Erythroblast (primary cell): ENCODE measurements at places on chromosomes 6 and 20.

GRCh38 chr20:22546344-22546743 is 38.0 kb downstream of the FOXA2 start:
- DNase-seq: no peak

DNA sequence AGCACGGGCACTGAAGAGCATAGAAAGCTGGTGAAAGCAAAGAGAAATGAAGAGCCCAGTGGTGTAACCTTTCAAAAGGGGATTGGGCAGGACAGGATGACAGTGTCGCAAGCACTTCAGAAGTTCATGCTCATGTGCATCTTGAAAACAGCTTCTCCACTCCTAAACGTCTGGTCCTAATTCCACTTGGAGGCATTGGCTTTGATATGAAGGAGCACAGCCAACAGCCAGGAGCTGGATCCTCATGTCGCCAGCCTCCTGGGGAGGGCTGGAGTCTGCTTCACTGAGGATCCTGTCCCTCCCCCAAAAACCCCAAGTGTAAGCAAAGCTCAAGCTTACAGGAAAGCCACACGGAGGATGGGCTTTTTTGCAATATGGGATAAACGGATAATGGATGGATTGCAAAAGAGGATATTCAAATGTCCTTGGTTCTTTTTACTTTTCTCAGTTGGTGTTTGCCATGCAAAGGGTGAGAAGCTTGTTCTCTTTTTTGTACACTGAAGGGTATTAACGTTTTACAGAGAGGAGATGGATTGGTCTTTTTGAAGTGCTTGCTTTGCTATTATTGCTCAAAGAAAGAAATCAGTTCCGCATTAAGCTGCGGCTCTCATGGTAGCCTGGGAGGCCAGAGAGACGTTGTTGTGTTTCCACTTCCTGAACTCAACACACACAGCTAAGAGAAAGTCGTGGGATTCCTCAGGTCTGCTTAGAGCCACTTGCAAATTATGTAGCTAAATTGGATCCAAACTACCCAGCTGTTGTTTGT is 92.2 kb downstream of the SIM1 start:
- DNase-seq: no peak

DNA sequence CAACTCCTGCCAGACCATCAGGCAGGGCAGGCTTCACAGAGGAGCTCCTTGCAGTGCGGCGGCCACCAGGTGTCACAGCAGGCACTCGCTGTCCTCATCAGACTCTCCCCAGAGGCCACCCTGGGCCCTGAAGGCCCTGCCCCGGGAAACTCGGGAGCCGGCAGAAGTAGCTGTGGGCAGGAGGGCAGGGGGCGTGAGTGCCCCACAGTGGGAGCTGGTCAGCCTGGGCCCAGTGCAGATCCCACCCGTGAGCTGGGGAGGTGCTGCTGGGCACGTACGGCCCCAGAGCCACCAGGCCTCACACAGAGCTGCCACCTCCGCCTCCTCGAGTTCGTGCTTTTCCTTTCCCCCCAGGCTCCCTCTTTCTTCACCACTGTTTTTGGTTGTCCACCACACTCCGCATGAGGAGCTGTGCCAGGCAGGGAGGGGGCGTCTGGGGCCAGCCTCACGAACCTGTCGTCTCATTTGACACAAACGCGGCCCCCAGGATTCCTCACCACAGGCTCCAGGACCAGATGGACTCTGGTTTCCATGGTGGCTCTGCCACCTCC is 33.8 kb downstream of the FRMD1 start:
- no peak for DNase-seq

DNA sequence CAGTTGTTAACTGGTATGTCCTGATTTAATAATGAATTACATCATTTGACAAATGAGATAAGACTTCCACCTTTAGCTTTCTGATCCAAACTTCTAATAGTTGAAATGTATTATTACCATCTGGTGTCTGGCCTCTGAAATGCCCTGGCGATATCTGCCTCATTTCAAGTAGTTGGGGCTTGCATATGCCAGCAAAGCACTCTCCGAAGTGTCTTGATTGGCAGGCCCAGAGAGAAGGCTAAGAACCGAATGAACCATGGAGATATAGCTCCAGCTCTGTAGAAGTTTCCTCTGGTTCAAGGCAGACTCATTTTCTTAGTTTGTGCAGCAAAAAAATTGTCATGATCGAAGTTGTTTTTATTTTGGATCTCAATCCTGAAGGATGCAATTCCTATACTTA is 13.4 kb upstream of the HIVEP2 start:
- DNase-seq: no peak

DNA sequence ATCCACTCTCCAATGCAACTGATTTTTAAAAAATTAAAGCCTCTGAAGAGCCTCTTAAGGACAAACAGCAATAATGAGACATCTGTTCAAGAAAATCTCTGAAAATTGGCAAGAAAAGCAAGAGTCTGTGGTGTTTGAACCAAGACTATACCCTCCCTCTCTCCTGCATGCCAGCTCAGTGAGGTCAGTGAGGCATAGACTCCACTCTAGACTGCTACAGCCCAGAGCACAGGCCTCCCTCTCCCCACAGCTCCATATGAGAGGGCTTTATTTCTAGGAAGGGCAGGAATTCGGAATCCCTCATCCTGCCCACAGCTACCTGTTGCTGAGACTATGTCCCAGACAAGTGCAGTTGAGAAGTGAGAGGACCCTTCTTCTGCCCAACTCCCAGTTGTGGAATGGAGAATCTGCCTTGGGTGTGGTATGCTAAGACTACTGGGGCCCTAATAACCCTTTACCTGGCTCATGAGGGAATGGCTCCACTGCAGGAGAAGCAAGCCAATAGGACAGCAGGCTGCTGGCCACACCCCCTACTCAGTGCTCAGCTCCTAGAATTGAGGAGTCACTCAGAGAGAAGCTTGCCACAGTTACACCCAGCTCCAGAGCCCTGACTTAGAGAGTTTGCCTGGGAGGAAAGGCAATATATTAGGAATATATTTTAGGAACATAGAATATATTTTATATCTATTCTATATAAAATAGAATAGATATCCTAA is 22.7 kb upstream of the HLA-DQA1 start:
- no peak for DNase-seq

GRCh38 chr6:8238773-8239683 is 136.7 kb upstream of the EEF1E1 start:
- DNase-seq: no peak

DNA sequence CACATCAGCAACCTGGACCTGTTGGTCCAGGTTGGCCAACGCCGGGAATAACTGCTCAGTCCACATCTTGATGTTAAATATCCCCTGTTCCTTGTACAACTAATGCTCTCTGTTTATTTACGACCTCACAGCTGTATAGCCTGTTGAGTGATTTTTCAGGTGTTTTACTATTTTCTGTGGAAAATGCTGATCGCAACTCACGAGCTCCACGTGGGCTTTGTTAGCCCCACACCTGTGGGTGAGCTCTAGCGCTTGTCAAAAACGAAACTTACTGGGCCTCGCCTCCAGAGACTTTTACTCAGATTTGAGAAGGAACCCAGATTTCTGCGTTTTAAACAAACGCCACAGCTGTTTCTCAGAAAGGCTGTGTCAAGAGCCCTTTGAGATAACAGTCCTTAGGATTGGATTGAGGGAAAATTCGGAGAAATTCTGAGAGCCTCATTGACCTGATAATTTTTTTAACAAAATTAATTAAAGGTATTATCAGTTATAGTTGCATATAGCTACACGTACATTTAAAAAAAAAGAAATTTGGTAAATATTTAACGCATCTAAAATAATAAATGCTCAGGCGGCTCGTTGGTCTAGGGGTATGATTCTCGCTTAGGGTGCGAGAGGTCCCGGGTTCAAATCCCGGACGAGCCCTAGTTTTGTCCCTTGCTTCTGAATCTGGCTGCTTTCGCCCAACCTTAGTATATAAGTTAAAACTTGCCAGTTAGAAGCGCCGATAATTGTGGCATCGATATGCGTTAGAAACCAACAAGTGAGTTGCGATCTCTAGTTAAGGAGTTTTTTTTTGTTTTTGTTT is 16.7 kb downstream of the HMGN4 start:
- DNase-seq: peak; percentile 80

GRCh38 chr6:6976193-6976592 is 131.6 kb upstream of the RREB1 start:
- no peak for DNase-seq

GRCh38 chr6:140438346-140438735 is 1063.9 kb upstream of the CITED2 start:
- DNase-seq: no peak

GRCh38 chr6:72953971-72954381 is 271.3 kb downstream of the KHDC1L start:
- no peak for DNase-seq

- peak; percentile 59 for DNase-seq
Measured at GRCh38 chr20:5745416-5746030, 4.7 kb upstream of the SHLD1 start.

DNA sequence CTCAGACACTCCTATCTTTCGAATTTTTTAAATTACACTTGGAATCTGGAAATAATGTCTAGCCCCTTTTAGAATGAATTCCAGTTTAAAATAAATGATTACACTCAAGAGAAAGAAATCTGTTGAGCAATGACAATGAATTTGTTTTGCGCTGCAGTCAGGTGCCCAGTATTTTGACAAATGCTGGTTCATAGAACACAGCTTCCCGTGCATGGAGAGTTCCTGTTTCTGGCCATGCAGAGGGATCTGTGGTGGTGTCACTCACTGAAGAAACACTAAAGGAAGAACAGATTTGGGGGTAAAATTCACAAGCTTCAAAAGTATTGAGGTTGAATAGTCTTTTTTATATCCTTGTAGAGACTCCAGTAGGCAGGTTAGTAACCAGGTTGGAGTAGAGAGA is 113.4 kb upstream of the CEP85L start:
- DNase-seq: no peak

GRCh38 chr6:16004934-16005679 is 123.8 kb upstream of the MYLIP start:
- peak; percentile 66 for DNase-seq

GRCh38 chr6:10583509-10583901 is 62.4 kb downstream of the GCNT2 start:
- no peak for DNase-seq

- DNase-seq: no peak
Measured at GRCh38 chr6:69915346-69915745, 49.0 kb downstream of the COL19A1 start.

DNA sequence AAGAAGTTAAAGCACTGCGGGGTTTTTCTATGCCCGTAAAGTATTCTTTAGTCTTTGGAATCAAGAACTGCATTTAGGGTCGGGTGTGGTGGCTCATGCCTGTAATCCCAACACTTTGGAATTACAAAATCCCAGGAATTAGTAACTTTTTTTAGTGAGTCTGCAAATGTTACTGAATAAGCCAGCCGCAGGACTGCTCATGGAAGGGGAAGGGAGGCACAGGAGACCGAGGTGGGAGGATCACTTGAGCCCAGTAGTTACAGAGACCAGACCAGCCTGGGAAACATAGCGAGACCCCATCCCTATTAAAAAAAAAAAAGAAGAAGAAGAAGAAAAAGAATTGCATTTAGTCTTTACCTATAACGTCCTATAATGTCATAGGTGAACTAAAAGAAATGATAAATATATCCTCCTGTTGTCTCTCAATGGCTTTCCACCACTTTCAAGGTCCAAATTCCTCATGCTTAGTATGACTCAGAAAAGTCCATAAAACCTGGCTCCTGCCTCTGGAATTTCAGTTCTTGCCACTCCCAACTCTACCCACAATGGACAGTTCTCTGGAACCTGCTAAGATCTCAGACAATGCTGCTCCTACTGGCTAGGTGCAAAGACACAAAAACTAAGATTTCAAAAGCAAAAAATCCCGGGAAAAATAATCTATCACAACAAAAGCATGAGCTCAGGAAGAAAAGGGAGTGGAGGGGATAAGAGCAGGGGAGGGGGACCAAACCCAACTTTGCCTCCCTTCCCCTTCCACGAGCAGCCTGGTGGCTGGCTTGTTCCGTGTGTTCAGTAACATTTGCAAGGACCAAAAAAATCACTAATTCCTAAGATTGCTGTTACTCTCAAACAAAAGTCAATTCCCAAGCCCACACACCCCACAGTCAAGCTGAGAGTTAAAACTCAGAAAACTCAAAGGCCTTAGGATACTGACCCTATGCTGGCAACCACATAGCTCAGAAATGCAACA is 39.0 kb downstream of the B4GALT5 start:
- no peak for DNase-seq

- DNase-seq: no peak
Measured at GRCh38 chr6:38141716-38142115, 322.2 kb downstream of the ZFAND3 start.

DNA sequence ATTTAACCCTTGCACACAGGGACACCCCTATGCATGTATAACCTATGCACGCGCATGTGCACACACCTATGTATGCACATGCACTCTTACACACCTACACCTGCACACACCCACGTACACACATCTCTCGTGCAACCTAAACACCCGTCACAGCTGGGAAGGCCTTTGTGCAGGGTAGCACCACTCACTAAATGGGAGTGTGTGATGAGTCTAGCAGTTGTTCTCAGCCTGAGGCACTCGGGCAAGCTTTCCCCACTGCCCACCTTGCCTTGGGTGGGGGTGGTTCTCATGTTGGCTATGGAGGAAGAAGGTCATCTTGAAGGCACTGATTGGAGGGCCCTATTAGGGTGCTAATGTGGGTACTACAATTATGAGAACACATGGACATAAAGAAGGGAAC is 85.8 kb downstream of the DLL1 start:
- no peak for DNase-seq

- DNase-seq: no peak
Measured at GRCh38 chr6:159739341-159739740, 12.0 kb downstream of the WTAP start.

DNA sequence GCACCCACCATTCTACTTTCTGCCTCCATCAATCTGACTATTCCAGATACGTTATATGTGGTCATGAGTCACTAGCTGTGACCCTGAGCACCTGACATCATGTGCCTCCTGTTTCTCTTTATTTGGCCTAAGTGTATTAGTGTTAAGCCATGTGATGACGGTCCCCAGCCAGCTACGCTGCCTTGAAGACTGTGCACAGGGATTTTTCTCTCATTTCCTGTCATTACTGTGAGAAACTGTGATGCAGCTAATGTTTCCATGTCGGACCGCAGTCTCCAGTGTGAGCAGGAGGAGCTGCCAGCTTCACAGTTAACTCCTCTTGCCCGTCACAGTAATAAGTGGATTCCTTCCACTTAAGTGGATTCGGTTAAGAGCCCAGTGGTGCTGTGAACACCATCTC is 9.9 kb upstream of the SPATS1 start:
- no peak for DNase-seq

- no peak for DNase-seq
Measured at GRCh38 chr6:41277605-41278004, 8.9 kb downstream of the TREM1 start.

DNA sequence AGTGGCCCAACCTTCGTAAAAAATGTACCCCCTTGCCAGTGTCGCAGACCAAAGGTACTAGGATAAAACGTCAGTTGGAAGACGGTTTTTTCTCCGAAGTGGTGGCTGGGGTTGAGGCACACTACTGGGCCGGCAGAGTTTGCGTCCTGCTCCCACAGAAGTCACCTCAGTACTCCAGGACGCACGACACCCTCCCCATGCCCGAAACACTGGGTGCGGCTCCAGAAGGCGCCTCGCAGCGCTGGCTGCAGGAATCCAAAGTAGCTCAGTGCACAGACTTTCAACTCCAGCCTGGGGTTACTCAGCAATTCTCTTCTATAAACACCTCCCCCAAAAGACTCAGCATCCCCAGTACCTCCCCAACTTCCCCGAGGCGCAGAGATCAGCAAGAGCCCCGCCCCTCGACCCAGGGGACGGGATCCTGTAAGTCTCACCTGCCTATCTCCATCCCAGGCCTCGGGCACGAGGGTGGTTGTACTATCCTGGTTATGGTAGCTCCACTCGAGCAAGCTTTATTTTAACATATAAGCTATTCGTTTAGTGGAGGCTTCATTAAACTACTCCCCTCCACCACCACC is 88.2 kb downstream of the ZFP64 start:
- DNase-seq: no peak
